Activated T-helper 9 cell treated with anti-CD3 and anti-CD28 coated beads, Interleukin-2, amount 50 U/mL, for 16 hours (primary cell): ENCODE measurements at places on chromosomes 12 and 14.
A peak's percentile ranks its signal among the peaks of the same experiment; 100 is the strongest.

GRCh38 chr12:104669089-104669721, 212.5 kb downstream of the CHST11 start:
- DNase-seq, result no peak

DNA sequence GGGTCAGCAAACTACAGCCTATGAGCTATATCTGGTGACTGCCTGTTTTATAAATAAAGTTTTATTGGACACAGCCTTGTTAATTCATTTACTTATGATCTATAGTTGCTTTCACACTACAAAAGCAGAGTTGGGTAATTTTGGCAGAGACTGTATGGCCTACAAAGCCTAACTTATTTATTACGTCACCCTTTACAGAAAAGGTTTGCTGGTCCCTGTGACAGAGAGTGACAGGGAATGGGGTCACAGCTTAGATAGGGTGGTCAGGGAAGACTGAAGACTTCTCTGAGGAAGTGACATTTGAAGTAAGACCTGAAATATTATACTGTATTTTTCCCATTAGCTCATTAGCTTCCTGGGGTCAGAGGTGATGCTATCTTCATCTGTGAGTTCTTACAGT, 75.7 kb upstream of the NEDD1 start:
- DNase-seq, result no peak

DNA sequence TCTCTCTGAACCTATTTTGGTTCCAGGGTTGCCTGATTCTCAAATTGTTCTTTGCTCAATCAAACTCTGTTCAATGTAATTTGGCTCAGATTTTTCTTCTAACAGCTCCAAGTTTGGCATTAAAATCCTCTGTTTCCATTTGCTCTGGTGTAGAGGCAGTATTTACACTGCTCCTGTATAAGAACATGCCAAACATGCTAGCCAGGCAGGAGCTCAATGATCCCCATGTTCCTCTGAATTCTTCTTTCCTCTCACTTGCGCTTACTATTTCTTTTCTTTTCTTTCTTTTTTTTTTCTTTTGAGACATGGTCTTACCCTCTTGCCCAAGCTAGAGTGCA, 17.2 kb downstream of the SDR9C7 start:
- no peak for DNase-seq

GRCh38 chr14:75044752-75045151, 6.5 kb downstream of the MLH3 start:
- DNase-seq, result no peak

DNA sequence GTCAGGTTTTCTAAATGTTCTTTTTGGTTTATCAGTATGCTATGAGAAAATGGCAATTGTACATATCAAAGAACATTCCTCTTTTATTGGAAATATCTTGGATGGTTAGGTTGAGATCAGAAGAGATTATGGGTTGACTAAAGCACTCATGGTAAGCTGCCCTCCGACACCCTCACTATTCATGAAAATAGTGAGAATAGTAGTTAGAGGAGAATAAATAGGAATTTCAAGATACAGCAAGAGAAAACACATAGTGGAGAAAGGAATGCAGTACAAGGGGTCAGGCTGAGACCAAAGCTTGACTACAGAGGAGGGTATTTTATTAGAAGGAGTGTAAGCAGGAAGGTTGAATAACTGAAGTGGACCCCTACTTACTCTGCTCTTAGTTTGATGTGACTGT, 112.5 kb downstream of the PTPRQ start:
- no peak for DNase-seq

GRCh38 chr12:119901670-119902069, 24.6 kb upstream of the CIT start:
- DNase-seq, result no peak

- DNase-seq, result no peak
These were observed 4.7 kb upstream of the PPP2R5E start for GRCh38 chr14:63547798-63548335.

DNA sequence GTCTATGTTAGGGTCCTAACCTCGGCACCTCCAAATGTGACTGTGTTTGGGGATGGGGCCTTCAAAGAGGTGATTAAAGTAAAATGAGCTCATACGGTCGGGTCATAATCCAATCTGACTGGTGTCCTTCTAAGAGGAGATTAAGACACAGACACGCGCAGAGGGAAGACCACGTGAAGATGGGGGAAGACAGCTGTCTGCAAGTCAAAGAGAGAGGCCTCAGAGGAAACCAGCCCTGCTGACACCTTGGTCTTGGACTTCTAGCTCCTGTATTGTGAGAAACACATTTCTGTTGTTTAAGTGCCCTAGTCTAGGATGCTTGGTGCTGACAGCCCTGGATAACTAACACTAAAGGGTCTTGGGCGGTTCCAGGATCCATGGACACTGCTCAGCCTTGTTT, 109.6 kb downstream of the DICER1 start:
- DNase-seq, result no peak

DNA sequence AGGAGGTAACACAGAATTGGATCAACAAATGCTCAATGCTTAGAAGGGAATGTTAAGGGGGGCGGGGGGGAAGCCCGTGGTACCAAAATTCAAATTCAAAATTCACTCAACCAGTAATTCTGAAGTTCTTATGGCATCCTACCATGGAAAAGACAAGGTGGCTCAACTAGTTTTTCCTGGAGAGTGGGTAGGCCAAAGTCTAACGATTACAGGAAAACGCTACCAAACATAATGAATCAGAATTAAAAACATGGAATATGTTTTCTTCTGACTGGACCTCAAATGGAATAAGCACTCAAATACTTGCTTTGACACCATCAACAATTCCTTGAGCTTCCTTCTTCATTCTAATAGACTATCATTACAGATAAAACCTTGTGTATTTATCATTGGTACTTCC, 2.3 kb downstream of the NACA start:
- no peak for DNase-seq

DNA sequence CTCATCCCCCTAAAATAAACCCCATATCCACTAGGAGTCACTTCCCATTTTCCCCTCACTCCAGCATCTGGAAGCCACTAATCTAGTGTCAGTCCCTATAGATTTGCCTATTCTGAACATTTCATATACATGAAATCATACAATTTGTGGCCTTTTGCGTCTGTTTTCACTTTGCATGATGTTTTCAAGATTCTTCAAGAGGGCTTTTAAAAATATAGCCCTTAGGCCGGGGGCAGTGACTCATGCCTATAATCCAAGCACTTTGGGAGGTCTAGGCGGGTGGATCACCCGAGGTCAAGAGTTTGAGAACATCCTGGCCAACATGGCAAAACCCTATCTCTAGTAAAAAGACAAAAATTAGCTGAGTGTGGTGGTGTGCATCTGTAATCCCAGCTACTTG, 104.7 kb downstream of the VEZT start:
- no peak for DNase-seq

DNA sequence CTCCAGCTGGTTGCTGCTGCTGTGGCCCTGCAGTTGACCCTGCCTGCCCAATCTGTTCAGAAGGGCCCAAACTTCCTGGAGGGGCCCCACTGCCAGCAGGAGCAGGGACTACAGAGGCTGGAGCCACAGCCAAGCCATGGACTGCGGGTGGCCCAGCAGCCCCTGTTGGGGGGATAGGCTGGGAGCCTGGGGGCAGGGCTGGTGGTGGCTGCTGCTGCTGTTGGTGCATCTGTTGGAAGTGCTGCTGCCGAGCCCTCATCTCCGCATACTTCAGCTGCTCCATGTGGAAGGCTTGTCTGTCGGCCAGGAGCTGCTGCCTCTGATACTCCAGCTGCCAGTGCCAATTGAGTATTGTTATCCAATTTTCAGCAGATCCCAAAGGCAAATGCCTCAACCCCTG, 7.2 kb downstream of the MYL6 start:
- no peak for DNase-seq

DNA sequence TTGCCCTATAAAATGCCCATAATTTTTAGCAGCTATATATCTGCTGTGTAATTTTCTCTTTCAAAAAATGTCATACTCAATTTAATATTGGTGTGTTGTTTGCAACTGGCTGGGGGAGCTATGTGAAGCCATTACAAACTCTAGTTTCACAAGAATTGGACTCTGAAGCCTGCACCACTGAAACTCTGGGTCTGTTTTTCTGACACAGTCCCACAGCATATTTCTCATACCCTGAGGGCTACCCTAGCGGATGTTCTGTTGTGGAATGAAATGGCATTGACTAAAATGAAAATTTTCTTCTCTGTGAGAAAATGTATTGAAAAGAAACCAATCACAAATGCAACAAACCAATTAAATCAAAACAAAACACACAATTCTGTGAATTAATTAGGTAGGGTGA, 284.6 kb upstream of the NPAS3 start:
- no peak for DNase-seq

DNA sequence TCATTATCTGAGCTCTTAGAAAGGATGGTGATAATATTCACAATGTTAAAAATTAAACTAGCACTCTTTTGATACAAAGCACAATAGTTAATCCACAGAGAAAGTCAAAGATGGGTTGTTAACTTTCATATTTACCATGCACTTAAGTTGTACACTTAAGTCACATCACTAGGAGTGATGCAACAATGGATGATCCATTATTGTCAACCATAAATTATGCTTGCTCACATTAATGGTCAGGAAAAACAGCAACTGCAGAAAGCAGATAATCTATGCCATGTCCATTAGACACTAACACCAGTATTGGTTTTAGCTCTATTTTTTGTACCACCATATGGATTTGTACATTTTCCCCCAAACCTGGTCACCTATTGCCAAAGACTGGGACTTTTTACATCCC, 195.5 kb downstream of the FOXA1 start:
- DNase-seq, result no peak

GRCh38 chr12:108711489-108712164, 19.7 kb downstream of the CORO1C start:
- DNase-seq, result no peak

DNA sequence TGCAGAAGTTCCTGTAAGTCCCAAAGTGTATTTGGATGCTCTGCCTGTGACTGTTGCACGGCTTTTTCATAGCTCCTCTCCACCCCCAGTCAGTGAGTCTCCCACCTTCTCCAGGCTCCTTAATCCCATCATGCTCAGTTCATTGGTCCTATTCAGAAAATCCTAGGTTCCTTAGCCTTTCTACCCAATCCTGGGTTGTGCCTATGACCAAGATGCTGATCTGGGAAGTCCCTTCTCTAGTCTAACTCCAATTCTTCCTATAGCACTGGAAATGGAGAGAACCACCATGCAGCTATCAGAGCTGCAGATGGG, 7.7 kb downstream of the CISTR start:
- DNase-seq, result no peak

GRCh38 chr14:97106609-97107008, 309.4 kb downstream of the VRK1 start:
- no peak for DNase-seq

DNA sequence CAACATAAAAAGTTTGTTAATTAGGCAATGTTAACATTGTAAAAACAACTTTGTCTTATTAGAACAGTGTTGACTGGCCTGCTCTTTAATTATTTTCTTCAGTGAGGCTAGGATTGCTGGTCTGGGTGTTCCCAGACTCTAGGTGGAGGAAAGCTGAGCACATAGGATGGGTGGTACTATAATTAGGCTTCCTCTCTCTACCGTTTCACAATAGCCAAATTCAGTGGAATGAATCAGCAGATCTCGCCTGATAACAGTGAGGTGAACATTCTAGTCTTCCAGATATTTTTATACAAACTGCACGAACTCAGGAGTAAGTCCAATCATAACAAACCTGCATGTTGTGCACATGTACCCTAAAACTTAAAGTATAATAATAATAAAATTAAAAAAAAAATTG, 11.9 kb downstream of the PTGDR start:
- DNase-seq, result no peak

- no peak for DNase-seq
These were observed 4.0 kb upstream of the TESPA1 start for GRCh38 chr12:54988402-54989054.

GRCh38 chr12:120687578-120688289, 785 bp downstream of the MLEC start:
- peak; percentile 32 for DNase-seq

DNA sequence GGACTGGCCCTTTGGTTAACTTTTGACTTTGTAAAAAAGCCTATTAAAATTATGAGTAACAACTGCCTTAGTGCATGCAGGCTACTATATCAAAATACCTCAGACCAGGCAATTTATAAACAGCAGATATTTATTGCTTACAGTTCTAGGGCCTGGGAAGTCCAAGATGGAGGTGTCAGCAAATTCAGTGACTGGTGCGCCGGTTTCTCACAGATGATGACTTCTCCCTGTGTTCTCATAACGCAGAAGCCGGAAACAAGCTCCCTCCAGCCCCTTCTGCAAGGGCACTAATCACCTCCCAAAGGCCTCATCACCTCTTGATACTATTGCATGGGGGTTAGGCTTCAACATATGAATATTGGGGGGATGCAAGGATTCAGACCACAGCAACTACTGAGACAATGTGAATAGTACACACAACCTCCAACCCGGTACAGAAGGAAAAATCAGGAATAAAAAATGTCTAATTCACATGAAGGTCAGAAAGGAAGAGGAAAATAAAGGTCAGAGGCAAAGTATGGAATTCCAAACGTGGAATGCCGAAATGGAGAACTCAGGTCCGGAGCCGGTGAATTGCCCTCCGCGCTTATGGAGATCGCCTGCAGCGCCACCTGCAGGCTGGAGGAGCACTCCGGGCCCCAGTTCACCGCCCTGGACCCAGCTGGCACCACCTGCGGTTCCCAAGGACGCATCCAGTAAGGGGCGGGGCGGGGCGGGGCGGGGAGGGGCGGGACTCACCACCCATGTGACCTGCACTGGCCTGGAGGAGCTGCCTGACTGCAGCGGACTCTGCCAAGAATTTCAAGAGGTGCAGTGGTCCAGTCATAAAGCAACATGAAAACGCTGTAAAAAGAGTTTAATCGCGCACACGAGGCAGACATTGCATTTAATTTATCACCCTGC, 203.4 kb downstream of the KIF26A start:
- DNase-seq, result no peak

GRCh38 chr12:16189849-16190248, 87.6 kb downstream of the SLC15A5 start:
- DNase-seq, result no peak

GRCh38 chr12:130181211-130181610, 18.9 kb downstream of the FZD10 start:
- DNase-seq, result no peak
